ENCODE measurements at places on chromosomes 11 and 22.

DNA sequence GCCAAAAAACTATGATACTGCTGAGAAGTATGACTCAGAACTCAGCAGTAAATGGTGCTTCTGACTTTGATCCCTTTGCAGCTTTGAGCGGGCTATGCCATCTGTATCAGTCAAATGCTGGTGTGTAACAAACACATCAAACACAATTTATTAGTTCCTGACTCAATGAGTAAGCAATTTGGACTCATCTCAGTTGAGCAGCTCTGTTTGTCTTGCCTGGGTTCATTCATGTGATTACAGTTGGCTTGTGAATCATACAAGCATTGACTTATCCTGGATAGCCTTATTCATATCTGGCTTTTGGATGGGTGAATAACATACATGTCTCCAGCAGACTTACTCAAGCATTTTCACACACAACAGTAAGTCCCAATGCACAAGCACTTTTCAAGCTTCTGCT is 858.8 kb downstream of the METTL15 start:
- DNase-seq, result no peak

GRCh38 chr22:37060801-37061610 is 9.5 kb downstream of the KCTD17 start:
- no peak for DNase-seq

DNA sequence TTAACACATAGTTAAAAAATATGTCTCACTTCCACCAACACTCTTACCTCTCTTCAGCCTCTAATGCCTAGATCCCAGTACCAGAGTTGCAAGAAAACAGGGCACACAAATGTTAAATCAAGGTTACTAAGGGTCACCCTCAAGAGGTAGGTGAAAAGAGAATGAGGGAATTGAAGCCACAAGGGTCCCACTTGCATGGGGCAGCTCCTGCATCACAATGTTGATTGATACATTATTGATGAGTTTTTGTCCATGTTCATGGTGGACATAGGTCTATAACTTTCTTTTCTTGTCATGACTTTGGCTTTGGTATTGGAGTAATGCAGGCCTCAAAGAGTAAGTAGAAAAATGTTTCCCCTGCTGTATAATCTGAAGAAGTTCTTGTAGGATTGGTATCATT is 46.0 kb upstream of the IGLL5 start:
- DNase-seq, result no peak

GRCh38 chr22:37824674-37825641 is 1.8 kb downstream of the GALR3 start:
- DNase-seq, result no peak

- DNase-seq, result no peak
Observed at GRCh38 chr22:28795071-28795693, 5.2 kb downstream of the XBP1 start.
